Stomach (tissue), 19 donors: ENCODE measurements at places on chromosomes 1 and 21. TPM values are rescaled to one million over a fixed set of nuclear protein-coding genes. Genes with fewer than 3 reads are reported as not detected.

The C1orf159 gene
- total RNA-seq: 67.0 TPM

The PLEKHG5 gene
- 41.4 TPM for total RNA-seq

The SYT14 gene
- total RNA-seq: not detected

- H3K4me3 ChIP-seq: no peak overlapping the region
- no peaks in the 10 kb centered on the region for H3K36me3 ChIP-seq
Measured at GRCh38 chr21:14686466-14687267, 140.6 kb upstream of the SAMSN1 start.

DNA sequence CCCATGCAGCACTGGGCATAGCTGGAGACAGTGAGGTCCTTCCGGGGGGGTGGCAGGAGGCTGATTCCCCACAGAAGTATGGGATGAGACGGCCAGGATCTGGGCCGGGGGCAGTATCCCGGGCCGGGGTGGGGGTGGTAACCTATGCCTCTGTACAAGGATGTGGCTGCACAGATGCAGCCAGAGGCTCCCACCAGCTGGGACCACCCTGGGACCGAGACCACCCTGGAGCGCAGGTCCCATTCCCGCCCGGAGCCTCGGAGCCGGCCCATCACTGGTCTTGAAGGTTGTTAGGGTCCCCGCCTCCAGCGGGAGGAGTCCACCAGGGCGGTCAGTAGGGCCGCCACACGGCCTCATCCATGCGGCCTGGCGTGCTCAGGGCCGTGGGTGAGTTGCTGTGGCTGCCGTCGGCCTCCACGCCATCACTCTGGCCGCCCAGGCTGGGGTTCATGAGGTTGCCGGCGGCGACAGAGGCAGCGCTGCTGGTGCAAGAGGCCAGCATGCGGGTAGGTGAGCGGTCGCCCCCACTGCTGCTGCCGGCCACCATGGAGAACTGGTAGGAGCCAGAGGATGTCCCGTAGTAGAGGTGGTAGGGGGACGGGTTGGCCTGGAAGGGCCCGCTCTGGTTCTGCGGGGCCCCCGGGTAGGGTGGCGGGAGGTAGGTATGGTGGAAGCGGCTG is 28.1 kb downstream of the RUNX3 start:
- H3K27me3 ChIP-seq: peaks cover 6% of the 10 kb centered on the region
- H3K36me3 ChIP-seq: no peaks in the 10 kb centered on the region
- no peak overlapping the region for H3K4me3 ChIP-seq
- H3K4me1 ChIP-seq: no peaks in the 10 kb centered on the region
- H3K27ac ChIP-seq: no peak overlapping the region

DNA sequence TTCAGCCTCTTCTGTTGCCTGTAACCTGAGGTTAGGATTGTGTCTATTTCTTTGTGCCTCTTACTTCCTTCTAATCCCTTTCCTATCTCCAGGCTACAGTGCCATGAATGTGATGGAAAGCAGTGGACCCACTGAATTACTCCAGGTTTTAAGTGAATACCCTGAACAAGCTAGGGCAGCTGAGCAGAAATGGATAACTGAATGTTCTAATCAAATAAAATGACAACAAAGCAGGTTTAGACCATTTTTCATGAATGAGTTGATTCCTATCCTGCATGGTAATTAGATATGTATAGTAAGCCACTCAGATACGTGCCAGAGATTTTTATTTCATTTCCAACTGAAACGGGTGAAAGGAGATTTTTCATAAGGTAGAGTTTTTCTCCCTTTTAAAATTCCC is 127.5 kb upstream of the ZP4 start:
- no peaks in the 10 kb centered on the region for H3K4me1 ChIP-seq
- H3K27me3 ChIP-seq: no peaks in the 10 kb centered on the region
- DNase-seq: peak; percentile 6
- no peak overlapping the region for H3K4me3 ChIP-seq
- no peaks in the 10 kb centered on the region for H3K36me3 ChIP-seq

- H3K27me3 ChIP-seq: no peaks in the 10 kb centered on the region
- DNase-seq: no peak
- H3K4me1 ChIP-seq: peaks cover 31% of the 10 kb centered on the region
- peak overlapping the region; percentile 75 for H3K4me3 ChIP-seq
- peak overlapping the region; percentile 85 for H3K27ac ChIP-seq
Measured at GRCh38 chr1:86396498-86396890, 371 bp upstream of the ODF2L start.

DNA sequence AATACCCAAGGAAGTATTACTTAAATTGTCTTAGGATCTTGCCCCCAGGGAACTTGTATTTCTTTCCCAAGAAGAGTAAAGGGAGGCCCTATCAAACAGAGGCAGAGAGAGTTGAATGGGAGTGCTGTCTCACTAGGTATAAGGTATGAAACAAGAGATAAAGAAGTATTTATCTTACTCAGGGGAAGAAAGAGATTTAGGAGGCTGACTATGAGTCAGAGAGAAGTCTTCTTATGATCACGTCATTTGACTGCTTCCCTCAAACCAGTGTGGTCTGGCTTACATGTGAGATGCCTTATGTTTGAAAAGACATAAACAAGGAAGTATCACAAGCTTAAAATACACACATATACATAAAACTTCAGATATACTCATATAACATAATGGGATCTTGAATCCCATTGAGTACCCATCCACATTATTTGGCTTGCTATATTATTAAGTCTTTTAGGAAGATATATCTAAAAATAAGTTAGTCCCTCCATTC is 29.6 kb downstream of the DUSP10 start:
- no peaks in the 10 kb centered on the region for H3K36me3 ChIP-seq
- no peak overlapping the region for H3K4me3 ChIP-seq
- no peaks in the 10 kb centered on the region for H3K27me3 ChIP-seq
- peak overlapping the region; percentile 25 for H3K27ac ChIP-seq
- peaks cover 9% of the 10 kb centered on the region for H3K4me1 ChIP-seq

- H3K36me3 ChIP-seq: no peaks in the 10 kb centered on the region
- no peak overlapping the region for H3K4me3 ChIP-seq
- no peaks in the 10 kb centered on the region for H3K4me1 ChIP-seq
Measured at GRCh38 chr1:13687151-13687715, 12.8 kb upstream of the PRDM2 start.

DNA sequence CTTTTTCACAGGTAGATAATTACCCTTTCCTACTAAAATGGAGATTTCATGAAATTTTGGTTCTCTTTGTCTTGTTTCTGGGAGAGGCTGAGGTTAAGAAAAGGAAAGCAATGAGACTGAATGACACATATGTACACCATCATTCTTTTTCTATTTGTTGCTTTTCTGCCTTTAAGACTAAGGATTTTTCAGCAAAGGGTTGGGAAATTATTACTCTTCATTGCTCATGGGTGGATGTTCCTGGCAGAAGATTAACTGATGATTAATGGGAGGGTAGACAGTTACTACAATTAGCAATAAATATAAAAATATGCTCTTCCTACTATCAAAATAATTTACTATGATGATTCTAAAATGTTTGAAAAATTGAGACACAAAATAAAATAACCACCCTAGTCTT is 316.5 kb upstream of the USP24 start:
- no peaks in the 10 kb centered on the region for H3K4me1 ChIP-seq
- DNase-seq: no peak
- H3K27me3 ChIP-seq: no peaks in the 10 kb centered on the region
